ENCODE measurements at places on chromosomes 1 and 21. TPM values are rescaled to one million over a fixed set of nuclear protein-coding genes. Genes with fewer than 3 reads are reported as not detected.

DNA sequence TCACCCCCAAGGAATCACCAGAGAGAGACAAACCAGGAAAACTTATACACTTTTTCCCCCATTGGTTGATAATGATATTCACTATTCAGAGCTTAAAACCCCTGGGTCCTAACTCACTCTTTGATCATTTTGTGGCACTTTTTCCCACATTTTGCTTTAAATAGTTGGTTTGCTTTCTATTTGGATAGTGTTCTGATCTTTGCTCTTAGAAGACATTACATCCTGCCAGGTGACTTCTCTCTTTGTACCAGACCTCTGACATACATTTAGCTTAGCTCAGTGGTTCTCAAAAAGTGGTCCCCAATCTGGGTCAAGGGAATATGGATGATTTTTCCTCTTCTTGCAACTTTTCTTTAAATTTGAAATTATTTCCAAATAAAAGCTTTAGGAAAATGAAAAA, 228.4 kb downstream of the RPS6KC1 start:
- no peak overlapping the region for H3K4me3 ChIP-seq
- no peak overlapping the region for H3K27ac ChIP-seq
- no peaks in the 10 kb centered on the region for H3K4me1 ChIP-seq
- H3K36me3 ChIP-seq, result no peaks in the 10 kb centered on the region

DNA sequence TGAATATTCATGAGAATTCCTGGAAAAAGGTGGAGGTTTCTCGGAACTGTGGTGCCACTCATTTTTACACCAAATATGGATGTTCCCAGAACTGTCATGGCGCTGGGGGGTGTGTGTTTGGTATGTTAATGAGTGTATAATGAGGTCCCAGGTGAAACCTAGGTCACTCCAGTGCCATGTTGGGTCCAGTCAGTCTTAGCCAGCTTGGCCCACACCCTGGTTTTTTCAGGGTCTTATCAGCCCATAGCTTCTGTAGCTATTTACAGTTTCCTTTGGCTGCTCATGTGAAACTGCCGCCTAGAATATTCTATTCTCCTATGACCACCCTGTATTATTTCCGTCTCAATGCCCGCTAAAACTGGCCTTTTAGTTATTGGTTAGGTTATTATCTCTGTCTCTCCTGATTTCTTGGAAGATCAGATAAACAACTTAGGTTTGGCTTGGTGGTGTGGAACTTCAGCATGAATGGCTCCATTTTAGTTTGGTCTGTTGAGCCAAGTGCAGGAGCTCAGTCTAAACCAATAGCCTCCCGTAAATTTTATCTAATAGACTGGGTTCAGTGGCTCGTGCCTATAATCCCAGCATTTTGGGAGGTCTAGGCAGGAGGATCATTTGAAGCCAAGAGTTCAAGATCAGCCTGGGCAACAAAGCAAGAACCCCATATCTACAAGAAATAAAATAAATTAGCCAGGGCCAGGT, 42.1 kb upstream of the EDARADD start:
- no peak overlapping the region for H3K27ac ChIP-seq
- no peak for DNase-seq
- no peaks in the 10 kb centered on the region for H3K36me3 ChIP-seq
- H3K4me1 ChIP-seq, result no peaks in the 10 kb centered on the region
- H3K4me3 ChIP-seq, result no peak overlapping the region

The TMEM79 gene
- total RNA-seq, result 4.0 TPM

The CDC20 gene
- 18.0 TPM for total RNA-seq

DNA sequence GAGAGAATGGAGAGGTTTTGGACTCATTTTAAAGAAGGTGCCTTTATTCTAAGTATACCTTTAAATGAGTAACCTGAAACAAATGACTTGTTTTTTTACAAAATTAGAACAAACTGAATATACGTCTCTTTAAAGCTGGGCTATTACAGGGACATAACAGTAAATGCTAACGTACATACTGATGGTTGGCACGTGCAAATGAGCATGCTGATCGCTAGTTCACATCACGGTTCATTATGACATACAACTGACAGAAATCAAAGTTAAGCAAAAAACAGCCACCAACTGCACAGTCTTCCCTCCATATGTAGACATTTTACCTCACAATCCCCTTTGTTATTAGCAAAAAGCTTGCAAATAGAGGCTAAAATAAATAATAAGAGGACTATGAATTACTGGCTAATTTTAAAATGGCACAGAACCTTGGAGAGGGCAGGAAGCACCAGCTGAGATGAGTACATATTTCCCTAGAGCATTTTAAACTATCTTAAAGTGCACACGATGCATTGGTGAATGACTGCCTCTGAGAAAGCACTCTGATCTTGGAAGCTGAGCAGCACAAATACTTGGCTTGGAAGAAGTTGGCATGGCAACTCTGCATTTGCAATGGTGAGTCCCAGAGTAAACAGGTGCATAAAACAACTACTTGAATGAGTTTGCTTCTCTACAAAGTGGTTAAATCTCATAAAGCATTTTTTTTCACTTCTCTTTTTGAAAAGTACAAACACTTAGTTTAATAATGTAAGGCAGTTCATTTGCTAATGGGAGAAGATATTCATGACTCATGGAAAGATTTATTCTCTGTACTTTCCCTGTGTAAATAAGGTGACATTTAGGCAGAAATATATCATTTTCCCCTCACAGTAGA, 204.7 kb downstream of the LHX8 start:
- no peaks in the 10 kb centered on the region for H3K4me1 ChIP-seq
- no peaks in the 10 kb centered on the region for H3K36me3 ChIP-seq
- no peak overlapping the region for H3K27ac ChIP-seq
- no peaks in the 10 kb centered on the region for H3K27me3 ChIP-seq
- H3K4me3 ChIP-seq, result no peak overlapping the region

The EIF3I gene
- total RNA-seq, result 118 TPM

DNA sequence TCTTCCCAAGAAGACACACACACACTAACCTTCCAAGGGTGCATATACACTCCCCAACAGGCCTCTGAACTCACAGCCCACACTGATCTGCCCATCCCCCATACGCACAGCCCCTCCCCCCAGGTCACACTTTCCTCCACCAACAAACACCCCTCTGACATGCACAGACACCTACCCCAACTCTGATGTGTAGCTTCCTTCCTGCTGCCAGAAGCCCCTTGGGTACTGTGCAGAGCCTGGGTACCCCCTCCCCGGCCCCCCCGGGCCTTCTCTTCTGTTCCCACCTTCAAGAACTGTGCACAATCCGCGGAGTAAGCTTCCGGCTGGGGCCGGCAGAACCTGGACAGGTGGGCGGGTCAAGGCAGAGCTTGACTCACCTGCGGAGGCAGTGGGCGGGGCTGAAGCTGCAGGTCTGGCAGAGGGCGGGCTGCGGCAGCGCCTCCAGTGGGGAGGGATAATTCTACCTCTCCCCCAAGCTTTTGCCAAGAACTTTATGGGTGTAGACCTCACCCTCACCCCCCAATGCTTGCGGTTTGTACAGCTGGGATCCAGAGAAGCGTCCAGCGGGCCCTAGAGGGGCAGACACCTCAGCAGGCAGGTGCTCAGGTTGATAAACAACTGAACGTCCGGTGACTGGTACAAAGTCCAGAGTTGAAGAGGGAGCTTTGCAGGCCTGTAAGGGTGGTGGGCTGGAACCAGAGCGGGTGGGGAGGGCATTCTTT, at the start of gene C1orf210:
C1orf210 (minus strand) TSS at position 313 of the 722 bp plus-strand sequence. CDS start 2,311 bp downstream, outside the sequence.
- H3K27ac ChIP-seq, result no peak within 1 kb of the TSS
- no peaks in the 10 kb centered on the region for H3K36me3 ChIP-seq
- H3K4me3 ChIP-seq, result peak within 1 kb of the TSS; percentile 40
- H3K27me3 ChIP-seq, result no peaks in the 10 kb centered on the region
- H3K4me1 ChIP-seq, result peaks cover 3% of the 10 kb centered on the region
- peak; percentile 82 for DNase-seq
